ENCODE measurements at places on chromosomes 7 and 10.

- DNase-seq: no peak
Measured at GRCh38 chr7:84532196-84532595, 337.6 kb upstream of the SEMA3A start.

DNA sequence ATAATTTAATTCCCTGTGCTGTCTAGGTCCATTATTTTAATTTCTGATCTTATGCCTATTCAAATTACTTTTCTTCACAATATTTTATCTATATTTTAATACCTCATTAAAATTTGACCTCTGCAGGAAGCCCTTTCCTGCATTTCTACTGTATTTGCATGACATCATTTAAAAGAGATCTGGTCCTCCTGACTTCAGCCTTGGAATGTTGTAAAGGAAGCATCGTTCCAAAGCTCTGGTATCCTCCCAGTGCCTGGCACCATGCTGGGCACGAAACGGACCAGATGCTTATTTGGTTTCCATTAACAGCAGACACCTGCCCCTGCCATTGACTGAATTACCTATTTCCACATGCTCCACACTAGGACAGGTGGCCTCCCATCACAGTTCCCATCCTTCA lies 247.5 kb downstream of the KLF6 start:
- no peak for DNase-seq

- DNase-seq: no peak
Measured at GRCh38 chr7:27115221-27116026, 12.9 kb upstream of the HOXA2 start.

DNA sequence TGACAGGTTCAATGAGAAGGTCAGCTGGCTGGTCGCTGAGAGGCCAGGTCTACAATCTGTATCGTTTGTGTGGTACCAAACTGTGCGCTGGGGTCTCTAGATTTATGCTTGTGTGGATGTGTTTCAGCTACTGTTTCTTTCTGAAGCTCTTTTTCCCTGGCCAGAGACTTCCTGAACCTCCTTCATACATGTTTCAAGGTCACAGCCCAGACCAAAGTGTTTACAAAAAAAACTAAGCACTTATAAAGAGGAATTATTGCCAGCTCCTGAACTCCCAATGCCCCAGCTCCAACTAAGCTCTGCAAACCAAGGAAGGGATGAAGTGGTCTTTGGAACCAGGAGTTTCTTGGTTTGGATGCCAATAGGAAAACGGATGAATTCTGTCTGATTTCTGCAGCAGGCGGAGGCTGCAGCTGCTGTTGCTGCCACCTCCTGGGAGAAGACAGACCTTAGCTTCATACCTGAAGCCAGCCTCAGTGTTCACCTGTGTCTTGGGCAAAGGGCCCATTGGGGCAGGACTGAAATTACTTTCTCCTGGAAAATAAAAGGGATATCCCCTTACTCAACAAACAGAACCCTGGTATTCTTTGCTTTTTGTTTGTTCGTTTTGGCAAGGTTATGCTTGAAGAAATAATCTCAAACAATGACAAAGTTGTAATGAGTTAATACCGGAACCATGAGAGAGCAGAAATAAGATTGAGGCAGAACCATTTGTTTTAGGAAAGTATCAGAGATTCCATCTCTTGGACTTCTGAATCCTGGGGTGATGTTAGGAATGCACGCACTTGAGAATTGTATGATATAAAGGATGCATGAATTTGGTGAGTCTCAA lies 24.6 kb upstream of the MKLN1 start:
- peak; percentile 12 for DNase-seq

DNA sequence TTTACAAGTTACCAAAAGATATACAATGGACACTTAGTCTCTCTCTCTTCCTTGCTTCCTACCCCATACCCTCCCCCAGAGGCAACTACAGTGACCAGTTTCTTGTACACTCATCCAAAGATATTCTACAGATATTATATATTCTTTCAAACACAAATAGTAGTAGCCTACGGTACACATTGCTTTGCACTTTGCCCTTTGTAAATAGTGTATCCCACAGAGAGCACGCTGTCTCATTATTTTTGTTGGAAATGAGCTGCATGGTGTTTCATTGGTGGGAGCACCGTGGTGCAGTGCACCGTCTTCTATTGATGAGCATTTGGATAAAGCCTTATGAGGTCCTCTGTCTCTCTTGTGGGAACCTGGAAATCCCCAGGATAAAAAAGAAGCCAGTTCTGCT lies 24.2 kb downstream of the STRA8 start:
- no peak for DNase-seq

GRCh38 chr10:28986117-28986792 lies 302.6 kb upstream of the LYZL1 start:
- no peak for DNase-seq

DNA sequence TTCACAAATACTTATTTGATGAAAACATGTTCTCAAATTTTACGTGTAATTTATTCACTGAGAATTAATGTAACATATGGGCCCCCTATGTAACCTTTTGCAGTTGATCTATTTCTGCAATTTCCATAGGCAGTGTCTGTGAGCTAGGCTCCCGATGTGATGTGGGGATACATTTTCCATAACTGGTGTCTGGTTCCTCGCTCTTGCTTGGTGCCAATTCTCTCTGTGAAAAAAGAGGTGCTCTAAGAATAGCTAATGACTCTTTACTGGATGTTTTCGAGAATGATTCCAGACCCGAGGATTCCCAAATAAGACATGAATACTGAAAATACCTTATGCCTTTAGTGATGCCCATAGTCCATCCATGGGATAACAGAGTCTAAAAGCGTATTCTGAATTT lies 286.7 kb upstream of the FZD8 start:
- no peak for DNase-seq

Data from HEK293T (cell line).